ENCODE measurements at places on chromosomes 1 and 21.

- DNase-seq: no peak
These were observed 247.6 kb downstream of the MRPL39 start for GRCh38 chr21:25359724-25360123.

- no peak for DNase-seq
These were observed 41.3 kb upstream of the DMBX1 start for GRCh38 chr1:46448109-46448911.

DNA sequence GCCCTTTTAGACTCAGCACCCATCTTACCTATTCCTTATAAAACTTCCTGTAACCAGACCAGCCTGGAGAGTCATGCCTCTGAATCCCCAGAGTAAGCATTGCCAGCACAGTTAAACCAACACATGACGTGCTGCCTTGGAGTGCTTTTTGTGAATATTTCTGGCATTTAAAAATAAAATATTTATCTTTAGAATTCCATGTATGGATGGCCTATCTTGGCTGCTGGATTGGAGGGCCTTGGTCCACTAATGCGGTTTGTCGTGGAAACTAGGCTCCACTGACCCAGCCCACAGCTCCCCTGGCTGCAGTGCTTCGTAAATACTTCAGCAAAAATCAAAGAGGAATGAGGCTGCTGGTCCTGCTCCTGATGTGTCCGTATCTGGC lies 17.5 kb downstream of the MTARC1 start:
- DNase-seq: no peak

- no peak for DNase-seq
These were observed 1639.0 kb upstream of the B3GALT2 start for GRCh38 chr1:194825382-194825781.

DNA sequence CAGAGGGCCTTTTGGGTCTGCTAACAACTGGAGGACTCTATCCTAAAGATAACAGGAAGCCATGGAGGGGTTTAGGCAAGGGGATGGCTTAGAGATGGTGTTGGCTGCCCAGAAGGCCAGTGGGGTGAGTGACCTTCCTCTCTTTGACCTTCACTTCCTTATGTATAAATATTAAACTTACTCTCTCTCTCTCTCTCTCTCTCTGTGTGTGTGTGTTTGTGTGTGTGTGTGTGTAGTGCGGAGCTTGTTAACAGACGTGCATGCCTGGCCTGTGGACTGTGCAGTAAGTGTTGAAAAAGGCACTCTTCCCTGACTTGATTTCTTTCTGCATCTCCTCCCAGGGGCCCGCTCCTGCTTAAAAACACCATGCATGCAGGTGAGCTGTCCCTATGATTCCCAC lies 10.0 kb downstream of the MROH7 start:
- DNase-seq: no peak

GRCh38 chr1:180343921-180344769 lies 114.1 kb downstream of the LHX4 start:
- no peak for DNase-seq

DNA sequence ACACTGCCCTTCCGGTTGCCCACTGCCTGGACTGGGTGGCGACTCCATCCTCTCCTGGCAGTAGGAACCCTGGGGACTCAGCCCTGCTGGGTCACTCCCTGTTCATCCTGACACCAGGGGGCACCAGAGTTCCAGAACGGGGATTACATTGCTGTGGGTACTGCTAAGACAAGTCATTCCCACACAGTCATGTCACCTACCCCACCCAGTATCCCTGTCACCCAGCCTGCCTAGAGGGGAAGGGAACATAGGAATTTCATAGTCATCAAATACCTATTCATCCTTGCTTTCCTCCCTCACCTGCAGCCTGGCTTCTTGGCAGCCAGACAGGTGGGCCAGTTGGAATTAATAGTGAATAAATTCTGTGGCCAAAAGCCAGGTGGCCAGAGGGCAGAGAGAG lies 9.8 kb upstream of the SFN start:
- DNase-seq: peak; percentile 85

- no peak for DNase-seq
These were observed 401 bp downstream of the WNT9A start for GRCh38 chr1:227947386-227947675.
